ENCODE measurements at places on chromosomes 13 and 19.

DNA sequence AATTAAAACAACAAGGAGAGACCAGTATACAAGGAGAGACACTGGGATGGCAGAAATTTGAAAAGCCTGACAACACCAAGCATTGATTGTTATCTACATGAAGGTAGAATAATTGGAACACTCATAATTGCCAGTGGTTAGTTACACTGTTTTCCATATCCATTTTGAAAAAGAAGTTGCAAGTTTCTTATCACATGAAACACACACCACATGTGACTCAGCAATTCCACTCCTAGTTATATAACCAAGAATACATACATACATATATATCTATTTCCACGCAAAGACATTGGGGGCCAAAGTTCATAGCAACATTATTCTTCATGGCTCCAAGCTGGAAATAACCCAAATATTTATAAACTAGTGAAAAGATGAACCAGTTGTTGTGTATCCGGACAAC, 15.2 kb upstream of the PABPC3 start:
- DNase-seq, result no peak

DNA sequence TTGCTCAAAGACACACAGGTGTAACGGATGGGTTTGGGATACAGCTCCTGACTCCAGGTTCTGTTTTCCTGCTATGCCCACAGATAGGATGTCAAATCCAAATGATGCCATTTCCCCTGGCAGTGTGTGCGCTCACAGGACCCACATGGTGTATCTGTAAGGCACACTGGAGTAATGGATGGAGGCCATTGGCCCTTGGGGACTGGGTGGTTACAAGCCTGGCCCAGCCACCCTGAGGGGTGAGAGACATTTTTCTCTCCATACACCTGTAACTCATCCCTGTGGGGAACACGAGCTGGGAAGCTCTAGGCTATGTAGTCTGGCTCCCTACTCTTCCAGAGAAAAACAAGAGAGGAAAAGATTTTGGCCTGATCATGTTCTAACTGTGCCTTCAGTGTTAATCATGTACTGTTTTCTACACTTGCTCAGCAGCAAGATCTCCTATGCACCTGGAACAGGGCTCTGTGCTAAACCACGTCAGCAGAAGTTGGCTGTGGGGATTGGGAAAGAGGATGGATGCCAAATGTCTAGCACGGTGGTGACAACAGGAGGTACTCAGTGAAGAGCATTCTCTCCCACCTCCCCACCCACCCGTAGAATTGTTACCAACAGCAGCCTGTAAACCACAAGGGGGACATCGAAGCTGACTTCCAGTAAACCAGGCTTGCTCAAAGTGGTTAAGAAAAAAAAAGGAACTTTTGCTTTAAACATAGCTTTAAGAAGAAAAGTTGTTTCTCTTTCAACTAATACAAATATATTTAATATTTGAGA, 237.0 kb downstream of the LACC1 start:
- no peak for DNase-seq

DNA sequence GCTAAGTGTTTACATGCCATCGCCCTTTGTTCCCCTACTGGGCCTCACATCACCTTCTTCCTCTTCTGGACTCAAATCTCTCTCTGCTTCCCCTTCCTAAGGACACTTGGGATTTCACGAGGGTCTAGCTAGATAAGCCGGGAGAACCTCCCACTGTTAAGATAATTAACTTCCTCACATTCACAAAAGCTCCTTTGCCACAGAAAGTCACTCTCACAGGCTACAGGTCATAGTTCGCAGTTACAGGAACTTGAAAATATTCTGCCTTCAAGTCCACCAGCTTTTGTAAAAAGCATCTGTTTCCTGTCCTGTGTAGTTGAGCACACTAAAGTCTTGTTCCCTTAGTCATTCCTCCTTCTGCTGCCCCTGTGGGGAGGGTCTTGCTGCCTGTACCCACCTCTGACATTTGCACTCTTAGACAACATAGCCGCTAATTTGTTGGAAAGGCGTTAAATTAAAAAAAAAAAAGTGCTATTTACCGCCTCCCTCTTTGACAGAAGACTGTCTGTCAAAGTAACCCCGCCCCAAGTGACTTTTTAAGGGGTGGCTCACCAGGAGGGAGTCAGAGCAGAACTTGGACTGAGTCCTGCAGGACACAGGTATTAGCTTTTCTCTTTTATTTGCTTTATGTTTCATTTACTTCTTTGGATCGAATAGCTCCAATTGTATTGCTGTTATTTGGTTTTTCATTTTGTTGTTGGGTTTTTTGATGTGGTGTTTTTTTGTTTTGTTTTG, 26.8 kb upstream of the CEACAM21 start:
- DNase-seq, result no peak

DNA sequence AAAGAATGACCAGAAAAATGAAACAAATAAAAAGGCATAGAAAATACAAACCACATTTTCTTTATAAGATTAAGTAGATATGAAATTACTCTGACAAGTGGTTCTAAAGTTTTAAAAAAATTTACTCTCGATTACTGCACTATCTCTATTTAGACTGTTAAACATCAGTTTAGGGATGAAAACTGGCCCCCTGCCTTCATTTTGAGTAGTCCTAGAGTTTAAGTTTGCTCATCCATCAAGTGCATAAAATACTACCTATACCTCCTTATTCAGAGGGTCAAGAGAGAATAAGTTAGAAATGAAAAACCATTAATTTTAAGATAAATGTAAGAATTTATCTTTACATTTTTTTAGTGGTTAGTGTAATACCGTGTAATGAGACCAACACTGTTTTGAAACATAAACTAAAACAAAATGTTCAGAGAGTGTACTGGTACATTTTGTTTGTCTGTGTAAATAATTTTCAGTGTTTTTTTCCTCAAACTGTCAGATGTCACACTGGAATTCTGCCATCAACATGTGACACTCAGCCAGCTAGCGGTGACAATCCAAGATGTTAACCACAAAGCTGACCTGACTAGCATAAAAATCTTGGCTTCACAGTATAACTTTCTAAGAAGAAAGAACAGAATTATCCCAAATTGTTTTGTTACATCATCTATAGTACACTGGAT, 184.8 kb upstream of the PCDH20 start:
- DNase-seq, result no peak

DNA sequence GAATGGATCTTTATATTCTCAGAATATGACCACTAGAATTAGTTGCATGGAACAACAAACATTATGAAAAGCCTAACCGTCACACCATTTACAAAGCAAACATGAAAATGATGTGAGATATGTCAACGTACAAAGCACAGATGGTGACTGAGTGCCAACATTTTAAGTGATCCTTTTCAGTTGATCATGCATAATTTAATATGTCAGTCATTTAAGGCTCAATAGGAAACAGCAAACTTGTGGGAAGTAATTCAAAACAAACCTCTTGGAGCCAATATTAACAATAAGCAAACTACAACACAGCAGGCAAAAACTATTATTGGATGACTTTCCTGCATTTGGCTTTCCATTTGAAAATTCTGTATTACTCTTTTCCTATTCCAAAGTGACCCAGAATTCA, 277.6 kb downstream of the SLITRK6 start:
- DNase-seq, result no peak

DNA sequence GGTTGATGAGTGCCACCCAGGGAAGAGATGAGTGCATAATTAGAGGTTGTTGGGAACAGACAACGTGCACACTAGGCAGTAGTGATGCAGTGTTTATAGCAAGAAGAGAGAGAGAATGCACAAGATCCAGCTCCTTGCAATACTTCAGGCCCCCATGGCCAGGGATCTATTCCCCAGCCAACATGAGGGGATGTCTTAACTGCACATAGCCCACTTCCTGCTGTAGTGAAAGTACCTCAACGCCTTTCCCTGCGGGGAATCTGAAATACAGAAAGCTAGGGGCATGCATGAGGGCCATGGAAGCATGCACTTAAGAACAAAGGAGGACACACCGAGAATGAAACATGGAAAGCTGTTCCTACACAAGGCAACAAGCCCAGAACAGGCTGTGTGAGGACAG, 636.7 kb upstream of the GPC6 start:
- DNase-seq, result no peak

DNA sequence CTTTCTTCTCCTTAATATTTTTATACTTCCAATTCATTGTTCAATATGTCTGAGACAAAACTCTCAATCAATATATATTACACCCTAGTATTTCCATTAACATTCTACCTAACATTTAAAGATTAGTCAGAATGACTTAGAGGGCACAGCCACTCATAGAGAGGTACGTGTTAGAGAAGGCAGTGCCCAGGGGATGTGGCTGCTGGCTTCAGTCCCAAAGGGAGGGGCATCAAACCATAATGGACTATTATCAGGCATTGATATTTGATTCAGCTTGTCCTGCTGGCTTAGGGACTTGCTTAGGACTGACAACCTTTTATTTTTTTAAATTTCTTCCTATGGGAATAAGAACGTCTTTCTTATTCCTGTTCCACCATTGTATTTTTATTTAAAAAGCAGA, 1392.0 kb upstream of the ATXN8OS start:
- no peak for DNase-seq

DNA sequence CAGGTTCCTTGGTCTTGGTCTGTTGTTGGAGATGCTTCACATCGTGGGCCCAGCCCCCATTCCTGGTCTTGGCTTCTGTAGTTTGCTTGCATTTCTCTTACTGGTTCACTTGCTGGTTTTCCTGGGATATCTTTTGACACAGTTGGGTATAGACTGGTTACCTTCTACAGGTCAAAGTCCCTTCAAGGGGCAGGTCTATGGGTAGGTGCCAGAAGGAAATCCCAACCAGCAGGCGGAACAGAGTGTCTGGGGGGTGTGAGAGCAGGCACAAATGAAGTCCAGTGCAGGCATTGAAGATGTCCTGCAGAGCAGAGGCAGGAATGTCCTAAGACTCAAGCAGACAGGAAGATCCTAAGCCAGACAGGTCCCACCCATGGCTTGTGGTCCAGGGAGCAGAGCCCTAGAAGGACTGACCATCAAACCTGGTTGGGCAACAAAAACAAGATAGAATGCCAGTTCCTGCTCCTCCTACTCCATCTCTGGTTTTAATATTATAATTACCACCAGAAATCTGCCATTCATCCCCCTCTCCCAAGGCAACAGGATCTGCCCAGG, 17.7 kb upstream of the WASF3 start:
- DNase-seq, result no peak

DNA sequence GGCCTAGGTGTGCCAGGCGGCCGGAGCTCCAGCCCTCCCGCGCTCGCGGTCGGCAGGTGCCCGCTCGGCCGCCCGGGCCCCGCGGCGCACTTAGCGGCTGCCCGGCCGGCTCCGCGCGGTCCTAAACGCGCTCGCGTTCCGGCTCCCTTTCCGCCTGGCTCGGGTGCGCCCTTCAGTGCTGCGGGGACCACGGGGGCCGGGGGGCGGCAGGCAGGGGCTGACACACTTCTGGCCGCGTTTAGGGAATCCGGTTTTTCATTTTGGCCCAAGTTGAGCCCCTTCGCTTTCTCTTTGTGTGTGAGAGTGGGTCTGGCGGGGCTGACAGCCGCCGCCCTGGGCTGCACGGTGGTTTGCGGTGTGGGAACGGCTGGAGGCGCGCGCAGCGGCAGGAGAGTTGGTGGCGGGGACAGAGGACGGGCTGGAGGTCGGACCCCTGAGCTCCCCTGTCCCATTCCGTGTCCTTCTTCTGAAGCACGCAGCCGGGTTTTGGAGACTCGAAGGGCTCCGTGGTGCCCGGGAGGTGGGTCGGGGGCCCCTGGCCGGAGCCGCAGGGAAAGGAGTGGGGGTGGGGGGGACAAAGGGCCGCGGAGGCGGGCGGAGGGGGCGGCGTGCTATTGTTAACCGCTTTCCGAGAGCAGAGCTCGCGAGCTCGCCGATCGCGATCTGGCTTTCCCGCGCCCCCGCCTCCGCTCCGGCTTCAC, 3.1 kb downstream of the FGF9 start:
- DNase-seq, result no peak

DNA sequence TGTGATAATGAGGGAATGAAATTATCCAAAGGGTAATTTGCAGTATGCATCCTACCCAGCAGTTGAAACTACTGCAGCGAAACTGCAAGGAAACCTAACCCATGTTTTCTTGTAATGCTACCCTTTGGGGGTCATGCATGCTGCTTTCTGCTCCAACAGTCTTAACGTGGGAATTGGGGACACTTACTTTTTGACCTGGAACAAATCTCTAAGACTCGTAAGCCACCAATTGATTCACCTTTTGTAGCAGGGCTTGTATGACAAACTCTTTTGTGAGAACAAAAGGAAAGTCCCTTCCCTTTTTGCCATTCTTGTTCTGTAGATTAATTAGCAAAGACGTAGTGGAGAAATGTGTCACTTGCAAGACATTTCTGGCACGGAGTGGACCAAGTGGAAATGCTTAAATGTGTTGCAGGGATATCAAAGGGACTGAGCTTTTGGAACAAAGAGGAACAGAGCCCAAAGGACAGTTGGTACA, 27.4 kb downstream of the LRCH1 start:
- no peak for DNase-seq

Data from DMS79 treated with DMSO at 0.1 percent for 48 hours (cell line).